ENCODE measurements at places on chromosomes 1 and 21. TPM values are rescaled to one million over a fixed set of nuclear protein-coding genes. Genes with fewer than 3 reads are reported as not detected.

SHE gene
- total RNA-seq: 44.3 TPM

GRCh38 chr1:204357551-204358490 lies 1.9 kb downstream of the PLEKHA6 start:
- no peak overlapping the region for H3K27ac ChIP-seq
- no peak overlapping the region for H3K4me3 ChIP-seq
- no peaks in the 10 kb centered on the region for H3K36me3 ChIP-seq
- peaks cover under 1% of the 10 kb centered on the region for H3K4me1 ChIP-seq
- no peaks in the 10 kb centered on the region for H3K27me3 ChIP-seq
- DNase-seq: no peak

CLEC20A gene
- not detected for total RNA-seq

CHI3L1 gene
- 1.2 TPM for total RNA-seq

DNA sequence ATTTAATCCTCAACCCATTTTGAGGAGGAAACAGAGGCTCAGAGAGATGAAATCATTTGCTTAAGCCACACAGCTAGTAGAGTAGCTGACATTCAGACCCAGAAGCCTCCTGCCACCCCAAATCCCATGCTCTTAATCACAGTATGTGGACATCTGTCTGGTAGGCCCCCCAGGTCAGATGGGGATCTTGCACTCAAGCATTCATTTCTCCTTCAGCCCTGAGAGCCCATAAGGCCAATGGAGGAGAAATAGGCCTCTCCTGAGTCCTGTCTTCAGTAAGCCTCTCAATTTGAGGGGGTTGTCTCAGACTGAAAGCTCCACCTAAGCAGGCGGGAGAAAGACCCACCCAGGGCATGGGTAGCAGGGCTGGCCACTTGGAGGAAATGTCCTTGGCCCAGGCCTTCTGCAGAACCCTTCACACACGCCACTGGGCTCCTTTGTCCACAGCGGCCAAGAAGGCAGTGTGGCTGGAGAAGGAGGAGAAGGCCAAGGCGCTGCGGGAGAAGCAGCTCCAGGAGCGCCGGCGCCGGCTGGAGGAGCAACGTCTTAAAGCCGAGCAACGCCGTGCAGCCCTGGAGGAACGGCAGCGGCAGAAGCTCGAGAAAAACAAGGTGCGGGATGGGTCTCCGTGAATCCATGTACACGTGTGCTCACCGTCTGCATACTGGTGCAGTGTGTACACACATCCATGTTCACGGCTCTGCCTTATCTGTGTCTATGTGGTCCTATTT lies 16.2 kb downstream of the MAP7D1 start:
- no peak for DNase-seq
- peaks cover 50% of the 10 kb centered on the region for H3K36me3 ChIP-seq
- H3K4me3 ChIP-seq: no peak overlapping the region
- H3K27me3 ChIP-seq: no peaks in the 10 kb centered on the region
- peaks cover 56% of the 10 kb centered on the region for H3K4me1 ChIP-seq
- H3K27ac ChIP-seq: no peak overlapping the region

DNAJC28 gene
- 9.8 TPM for total RNA-seq

CNIH4 gene
- total RNA-seq: 24.5 TPM

- H3K4me3 ChIP-seq: no peak overlapping the region
- DNase-seq: no peak
- no peaks in the 10 kb centered on the region for H3K27me3 ChIP-seq
- H3K27ac ChIP-seq: no peak overlapping the region
Measured at GRCh38 chr1:172916116-172916515, 134.6 kb downstream of the TNFSF18 start.

TRPM2 gene
- 0.67 TPM for total RNA-seq
